Foreskin melanocyte (primary cell): ENCODE measurements at places on chromosomes 2 and 18.

- DNase-seq, result no peak
Measured at GRCh38 chr18:48769006-48769636, 181.6 kb downstream of the SMAD7 start.

GRCh38 chr2:241039416-241039815 lies 41.0 kb downstream of the SNED1 start:
- DNase-seq, result no peak

DNA sequence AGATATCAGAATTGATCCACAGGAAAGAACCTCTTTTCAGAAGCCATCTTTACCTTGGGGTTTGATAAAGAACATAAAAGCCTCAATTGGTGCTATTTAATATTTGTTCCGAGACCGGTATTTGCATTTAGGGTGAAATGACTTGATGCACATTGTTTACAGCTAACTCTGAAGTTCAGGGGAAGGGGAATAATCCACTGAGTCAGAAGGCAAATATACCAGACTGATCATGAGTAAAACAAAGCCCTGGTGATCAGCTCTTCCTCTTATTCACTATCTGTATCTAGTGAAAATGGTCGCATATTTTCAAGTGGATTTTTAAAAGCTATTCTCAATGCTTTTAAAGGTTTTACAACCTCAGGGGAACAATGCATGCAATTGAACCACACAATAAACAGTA lies 53.0 kb upstream of the ATP8B1 start:
- no peak for DNase-seq

- no peak for DNase-seq
Measured at GRCh38 chr18:9285604-9286003, 49.0 kb upstream of the TWSG1 start.

DNA sequence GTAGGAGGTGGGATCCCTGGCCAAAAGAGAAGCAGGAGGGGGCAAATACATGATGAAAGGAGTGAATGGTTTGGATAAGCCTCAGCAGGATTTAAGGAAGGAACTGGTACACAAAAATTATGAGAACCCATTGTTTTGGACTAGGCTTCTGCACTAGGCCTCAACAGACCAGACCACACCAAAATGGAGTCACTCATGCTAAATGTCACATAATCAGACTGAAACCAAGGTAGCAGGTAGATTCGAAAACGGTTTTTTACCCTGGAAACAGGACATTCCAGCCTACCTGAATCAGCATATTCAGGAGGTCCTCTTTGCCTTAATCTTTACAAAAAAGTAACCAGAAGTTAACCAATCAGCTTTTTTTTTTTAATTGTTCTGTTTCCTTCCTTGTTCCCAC lies 49.4 kb upstream of the CDCA7 start:
- DNase-seq, result no peak

- no peak for DNase-seq
Measured at GRCh38 chr2:84457686-84458085, 1.4 kb downstream of the SUCLG1 start.

DNA sequence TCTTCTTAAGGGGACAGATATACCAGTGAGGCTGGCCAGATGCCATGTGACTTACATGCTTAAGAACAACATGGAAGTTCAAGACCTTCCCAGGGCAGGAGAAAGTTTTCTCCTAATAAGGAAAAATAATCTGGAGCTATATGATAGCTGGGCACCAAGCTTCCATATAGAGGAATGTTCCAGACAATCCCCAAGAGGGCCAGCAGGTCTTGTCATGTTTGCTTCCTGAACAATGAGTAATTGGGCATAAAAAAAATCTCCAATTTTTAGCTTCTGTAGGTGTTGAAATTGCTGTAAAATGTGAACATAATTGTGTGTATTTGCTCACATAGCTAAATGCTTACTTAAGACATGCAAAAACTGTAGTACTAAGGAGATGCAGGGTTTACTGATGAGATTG lies 809.5 kb upstream of the PIK3C3 start:
- no peak for DNase-seq
